ENCODE measurements at places on chromosomes 4 and X.
A peak's percentile ranks its signal among the peaks of the same experiment; 100 is the strongest.

- no peaks in the 10 kb centered on the region for H3K27me3 ChIP-seq
- no peaks in the 10 kb centered on the region for H3K36me3 ChIP-seq
- H3K4me1 ChIP-seq, result no peaks in the 10 kb centered on the region
- DNase-seq, result no peak
These were observed 15.7 kb downstream of the DMD start for GRCh38 chrX:33195698-33196097.

- no peak for DNase-seq
- H3K27me3 ChIP-seq, result no peaks in the 10 kb centered on the region
These were observed 799.6 kb upstream of the DIAPH2 start for GRCh38 chrX:95885074-95885473.

DNA sequence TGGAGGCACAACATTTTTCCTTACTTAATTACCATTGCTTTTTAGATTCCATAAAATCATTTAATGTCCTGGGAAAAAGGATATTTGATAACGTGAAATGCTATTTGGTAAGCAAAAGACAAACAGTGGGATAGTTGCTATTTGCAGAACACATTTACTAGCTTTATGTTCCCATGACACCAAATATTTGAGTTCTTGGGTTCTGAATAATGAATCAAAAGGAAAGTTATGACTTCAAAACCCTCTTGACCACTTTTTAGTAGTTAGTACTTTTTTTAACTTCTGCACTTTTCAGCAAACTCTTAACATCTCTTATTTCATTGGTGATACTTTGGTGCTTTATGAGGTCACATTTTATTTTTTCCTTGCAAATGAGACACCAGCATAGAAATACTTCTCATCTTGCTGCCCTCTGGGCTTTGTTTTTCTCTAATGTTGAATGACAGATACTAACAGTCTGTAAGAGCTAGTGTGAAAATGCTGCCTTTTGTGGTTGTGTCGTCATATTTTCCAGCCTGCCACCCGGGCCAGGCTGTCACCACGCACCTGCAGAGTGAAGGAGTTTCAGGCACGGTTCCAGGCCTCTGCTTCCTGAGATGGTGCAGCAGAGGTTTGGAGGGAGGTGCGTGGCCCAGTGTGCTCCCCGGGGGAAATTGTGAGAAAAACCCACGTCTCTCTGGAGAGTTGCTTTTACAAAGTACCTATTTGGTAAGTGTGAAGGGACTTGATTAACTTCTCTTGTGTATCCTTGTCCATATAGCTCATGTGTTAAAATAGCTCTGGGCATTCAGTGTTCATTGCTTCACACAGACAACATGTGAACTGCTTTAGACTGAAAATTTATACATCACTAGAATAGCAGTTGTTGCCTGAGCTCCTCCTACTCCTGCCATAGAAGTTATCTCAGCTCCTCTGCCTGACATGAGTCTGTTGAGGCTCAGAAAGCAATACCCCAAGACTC, 34.7 kb downstream of the MSL3 start:
- no peaks in the 10 kb centered on the region for H3K27me3 ChIP-seq
- no peak overlapping the region for H3K27ac ChIP-seq
- H3K4me1 ChIP-seq, result peaks cover 14% of the 10 kb centered on the region
- no peaks in the 10 kb centered on the region for H3K36me3 ChIP-seq
- H3K4me3 ChIP-seq, result no peak overlapping the region

DNA sequence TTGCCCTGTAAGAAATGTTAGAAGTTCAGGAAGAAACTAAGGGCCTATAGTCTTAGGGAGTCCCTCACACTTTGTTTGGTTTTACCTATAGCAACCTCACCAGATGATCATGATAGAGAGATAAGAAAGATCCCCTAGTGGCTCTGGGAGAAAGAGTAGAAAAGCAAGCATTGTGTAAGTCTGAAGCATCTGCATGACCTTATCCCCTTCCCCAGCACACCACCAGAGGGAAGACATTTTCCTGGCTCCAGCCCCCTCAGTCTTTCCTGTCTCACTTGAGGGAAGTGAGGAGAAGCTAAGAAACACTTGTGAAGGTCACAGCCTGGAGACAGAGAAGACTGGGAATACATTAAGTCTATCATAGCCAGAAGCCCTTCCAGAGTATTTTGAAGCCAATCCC, 154.0 kb downstream of the EVC2 start:
- H3K27me3 ChIP-seq, result no peaks in the 10 kb centered on the region
- no peak overlapping the region for H3K27ac ChIP-seq
- no peaks in the 10 kb centered on the region for H3K36me3 ChIP-seq
- DNase-seq, result no peak
- H3K4me3 ChIP-seq, result no peak overlapping the region

DNA sequence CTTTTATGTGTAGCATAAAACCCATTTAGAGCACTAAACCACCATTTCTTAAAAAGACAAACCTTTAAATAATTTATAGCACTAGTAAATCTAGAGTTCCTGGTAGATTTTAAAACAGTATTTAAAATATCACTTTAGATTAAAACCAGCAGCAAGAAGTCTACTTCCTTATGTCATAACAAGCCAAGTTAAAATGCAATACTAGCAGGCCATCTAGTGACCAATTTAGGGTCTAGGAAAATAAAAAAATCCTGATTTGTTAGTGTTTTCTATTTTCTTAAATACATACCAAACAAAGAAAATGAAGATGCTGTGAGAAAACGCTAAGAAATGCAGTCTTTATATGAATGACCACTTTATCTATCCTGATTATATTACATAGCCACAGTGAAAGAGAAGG, 53.9 kb downstream of the PAPSS1 start:
- peaks cover 3% of the 10 kb centered on the region for H3K36me3 ChIP-seq
- no peak overlapping the region for H3K27ac ChIP-seq
- DNase-seq, result no peak

DNA sequence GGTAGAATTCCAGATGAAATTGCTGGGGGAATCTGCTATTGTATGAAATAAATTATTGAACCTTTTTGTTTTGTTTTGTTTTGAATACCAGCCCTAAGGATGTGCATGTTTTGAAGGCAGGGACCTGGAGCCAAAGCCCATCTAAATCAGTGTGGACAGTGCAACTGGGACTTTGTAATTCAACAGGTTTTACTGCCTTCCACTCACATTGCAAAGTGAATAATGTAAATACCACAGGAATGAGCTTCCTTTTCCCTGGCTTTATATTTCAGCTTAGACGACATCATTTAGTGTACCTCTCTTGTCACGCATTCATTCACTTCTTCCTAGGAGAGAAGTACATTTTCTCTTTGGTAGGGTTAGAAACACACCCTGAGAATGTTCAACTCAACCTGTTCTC, 795.0 kb downstream of the CENPC start:
- H3K4me3 ChIP-seq, result no peak overlapping the region
- H3K36me3 ChIP-seq, result no peaks in the 10 kb centered on the region
- no peak for DNase-seq

DNA sequence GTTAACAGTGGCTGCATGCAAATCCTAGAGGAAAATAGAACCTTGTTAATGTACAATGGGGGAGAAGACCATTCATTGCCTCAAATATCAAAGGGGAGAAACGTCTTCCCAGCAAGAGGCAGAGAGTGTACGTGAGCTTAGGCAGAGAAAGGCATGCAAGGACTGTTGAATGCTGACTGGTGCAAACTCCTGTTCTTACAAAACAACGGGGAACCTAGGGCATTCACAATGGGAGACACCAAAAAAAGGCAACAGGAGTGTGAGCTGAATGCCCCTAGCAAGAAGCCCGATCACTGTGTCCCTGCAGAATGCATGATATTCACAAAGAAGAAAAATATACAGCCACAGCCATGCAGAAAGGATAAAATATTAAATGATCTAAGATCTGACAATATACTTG, 184.9 kb downstream of the NSUN7 start:
- H3K4me3 ChIP-seq, result no peak overlapping the region
- no peaks in the 10 kb centered on the region for H3K4me1 ChIP-seq
- DNase-seq, result no peak
- peaks cover 2% of the 10 kb centered on the region for H3K27me3 ChIP-seq

DNA sequence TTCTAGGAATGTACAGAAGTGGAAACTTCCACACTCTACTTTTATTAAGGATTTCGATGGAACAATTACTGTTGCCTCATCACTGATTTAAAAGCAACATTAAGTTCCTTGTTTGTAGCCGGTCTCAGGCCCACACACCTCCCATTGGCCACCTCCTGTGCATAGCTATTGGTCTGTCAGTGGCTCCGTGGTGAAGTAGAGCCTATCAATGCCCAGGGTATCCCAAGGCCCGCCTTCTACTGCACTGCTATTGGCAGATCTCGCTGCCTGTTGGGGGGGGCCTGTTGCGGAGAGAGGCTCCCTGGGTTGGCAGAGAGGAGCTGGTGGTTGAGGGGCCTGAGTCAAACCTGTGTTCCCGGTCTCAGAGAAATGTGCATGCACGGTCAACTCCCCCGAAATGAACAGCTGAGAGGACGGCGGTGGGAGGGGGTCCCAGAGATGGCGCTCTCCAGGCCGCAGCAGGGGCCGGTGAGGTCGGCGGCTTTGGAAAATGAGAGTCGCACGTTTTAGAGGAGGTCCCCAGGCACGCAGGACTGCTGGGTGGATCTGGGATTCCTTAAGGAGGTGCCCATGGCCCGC, 4.9 kb upstream of the ARAF start:
- no peaks in the 10 kb centered on the region for H3K36me3 ChIP-seq
- DNase-seq, result peak; percentile 67
- H3K27ac ChIP-seq, result peak overlapping the region; percentile 60
- H3K4me1 ChIP-seq, result peaks cover 10% of the 10 kb centered on the region
- no peaks in the 10 kb centered on the region for H3K27me3 ChIP-seq
- H3K4me3 ChIP-seq, result peak overlapping the region; percentile 66

DNA sequence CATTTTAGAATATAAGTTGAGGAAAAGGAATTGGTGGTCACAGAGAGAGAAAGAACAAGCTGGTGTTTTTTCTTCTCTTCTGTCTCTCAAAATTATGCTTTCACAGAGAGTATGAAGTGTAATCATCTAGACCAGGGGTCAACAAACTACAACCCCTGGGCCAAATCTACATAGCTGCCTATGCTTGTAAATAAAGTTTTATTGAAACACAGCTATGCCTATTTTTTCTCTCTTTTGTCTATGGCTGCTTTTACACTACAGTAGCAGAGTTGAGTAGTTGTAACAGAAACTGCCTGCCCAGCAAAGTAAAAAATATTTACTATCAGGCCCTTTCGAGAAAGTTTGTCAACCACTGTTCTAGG, 6.7 kb upstream of the FAM9C start:
- no peak for DNase-seq
- no peaks in the 10 kb centered on the region for H3K36me3 ChIP-seq
- H3K27me3 ChIP-seq, result no peaks in the 10 kb centered on the region
- peak overlapping the region; percentile 78 for H3K27ac ChIP-seq
- no peak overlapping the region for H3K4me3 ChIP-seq
- peaks cover 53% of the 10 kb centered on the region for H3K4me1 ChIP-seq

DNA sequence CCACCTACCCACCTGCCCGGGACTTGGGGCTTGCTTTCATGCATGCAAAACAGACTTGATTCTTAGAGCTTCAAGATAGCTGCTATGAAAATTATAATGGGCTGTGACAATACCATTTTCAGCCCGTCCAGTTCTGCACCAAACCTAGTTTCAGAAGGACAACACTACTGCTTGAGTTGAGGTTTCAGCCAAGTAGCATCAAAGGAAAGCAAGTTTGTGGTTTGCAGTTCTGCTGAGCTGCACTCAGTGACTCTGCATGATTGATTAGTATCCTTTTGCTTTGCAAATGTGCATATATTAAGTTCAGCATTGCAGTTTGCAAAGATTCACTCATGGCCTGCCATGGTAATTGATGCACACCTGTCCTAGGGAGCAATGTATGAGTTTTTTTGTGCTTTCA, 442.7 kb downstream of the RPA4 start:
- no peaks in the 10 kb centered on the region for H3K27me3 ChIP-seq
- H3K4me1 ChIP-seq, result no peaks in the 10 kb centered on the region
- no peak overlapping the region for H3K4me3 ChIP-seq
- H3K36me3 ChIP-seq, result no peaks in the 10 kb centered on the region
- DNase-seq, result no peak

DNA sequence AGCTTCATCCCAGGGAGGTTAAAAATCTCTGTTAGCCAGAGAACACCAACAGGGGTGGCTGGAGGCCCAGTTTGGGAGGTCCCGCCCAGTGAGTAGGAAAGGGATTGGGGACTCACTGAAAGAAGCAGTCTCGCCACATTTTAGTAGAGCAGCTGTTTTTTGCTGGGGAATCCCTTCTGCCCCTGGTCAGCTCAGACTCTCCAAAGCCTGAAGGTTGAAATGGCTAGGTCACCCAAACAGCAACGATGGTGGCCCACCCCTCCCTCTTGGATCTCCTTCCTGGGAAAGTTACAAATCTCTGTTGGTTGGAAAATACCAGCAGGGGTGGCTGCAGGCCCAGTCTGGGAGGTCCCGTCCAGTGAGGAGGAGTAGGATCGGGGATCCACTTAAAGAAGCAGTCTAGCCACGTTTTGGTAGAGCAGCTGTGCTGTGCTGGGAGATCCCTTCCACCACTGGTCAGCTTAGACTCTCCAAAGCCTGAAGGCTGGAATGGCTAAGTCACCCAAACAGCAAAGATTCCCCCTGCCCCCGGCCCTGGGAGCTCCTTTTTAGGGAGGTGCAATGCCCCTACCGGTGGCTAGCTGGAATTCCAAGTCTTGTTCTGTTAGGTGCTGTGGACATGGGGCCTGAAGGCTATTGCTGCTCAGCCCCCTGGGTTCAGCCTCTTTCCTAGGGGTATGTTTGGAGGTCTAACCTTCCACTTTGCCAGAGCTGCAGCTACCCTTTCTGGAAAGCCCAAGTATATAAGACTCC, 40.0 kb upstream of the TEX13A start:
- DNase-seq, result no peak
- H3K36me3 ChIP-seq, result no peaks in the 10 kb centered on the region
- H3K27ac ChIP-seq, result no peak overlapping the region
- H3K4me1 ChIP-seq, result no peaks in the 10 kb centered on the region
- no peaks in the 10 kb centered on the region for H3K27me3 ChIP-seq

- H3K4me1 ChIP-seq, result no peaks in the 10 kb centered on the region
- no peaks in the 10 kb centered on the region for H3K27me3 ChIP-seq
- no peaks in the 10 kb centered on the region for H3K36me3 ChIP-seq
- H3K4me3 ChIP-seq, result no peak overlapping the region
- H3K27ac ChIP-seq, result no peak overlapping the region
These were observed 155.2 kb downstream of the SH2D1A start for GRCh38 chrX:124501586-124501985.

DNA sequence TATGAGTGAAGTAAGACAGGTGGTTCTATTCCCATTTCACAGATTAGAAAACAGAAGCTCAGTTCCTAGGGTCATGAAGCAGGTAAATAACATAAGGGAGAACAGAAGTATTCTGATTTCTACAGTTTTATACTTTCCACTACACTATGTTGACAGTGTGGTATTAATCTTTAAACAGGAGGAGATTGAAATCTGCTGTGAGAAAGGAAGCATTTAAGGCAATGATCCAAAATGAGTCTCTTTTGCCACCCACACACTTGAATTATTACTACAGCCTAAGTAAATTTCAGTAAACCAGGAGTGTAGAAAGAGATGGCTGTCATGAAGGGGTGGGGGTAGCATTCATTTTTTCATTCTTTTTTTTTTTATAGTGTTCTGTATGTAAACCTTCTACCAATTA, 893.0 kb downstream of the C4orf33 start:
- no peaks in the 10 kb centered on the region for H3K4me1 ChIP-seq
- no peaks in the 10 kb centered on the region for H3K27me3 ChIP-seq
- H3K27ac ChIP-seq, result no peak overlapping the region
- DNase-seq, result no peak
- no peaks in the 10 kb centered on the region for H3K36me3 ChIP-seq
- no peak overlapping the region for H3K4me3 ChIP-seq
